ENCODE measurements at places on chromosomes 13 and 19.

- DNase-seq = no peak
Measured at GRCh38 chr19:2653710-2654707, 48.5 kb downstream of the GNG7 start.

- DNase-seq = no peak
Measured at GRCh38 chr13:102003848-102004570, 397.8 kb downstream of the FGF14 start.

DNA sequence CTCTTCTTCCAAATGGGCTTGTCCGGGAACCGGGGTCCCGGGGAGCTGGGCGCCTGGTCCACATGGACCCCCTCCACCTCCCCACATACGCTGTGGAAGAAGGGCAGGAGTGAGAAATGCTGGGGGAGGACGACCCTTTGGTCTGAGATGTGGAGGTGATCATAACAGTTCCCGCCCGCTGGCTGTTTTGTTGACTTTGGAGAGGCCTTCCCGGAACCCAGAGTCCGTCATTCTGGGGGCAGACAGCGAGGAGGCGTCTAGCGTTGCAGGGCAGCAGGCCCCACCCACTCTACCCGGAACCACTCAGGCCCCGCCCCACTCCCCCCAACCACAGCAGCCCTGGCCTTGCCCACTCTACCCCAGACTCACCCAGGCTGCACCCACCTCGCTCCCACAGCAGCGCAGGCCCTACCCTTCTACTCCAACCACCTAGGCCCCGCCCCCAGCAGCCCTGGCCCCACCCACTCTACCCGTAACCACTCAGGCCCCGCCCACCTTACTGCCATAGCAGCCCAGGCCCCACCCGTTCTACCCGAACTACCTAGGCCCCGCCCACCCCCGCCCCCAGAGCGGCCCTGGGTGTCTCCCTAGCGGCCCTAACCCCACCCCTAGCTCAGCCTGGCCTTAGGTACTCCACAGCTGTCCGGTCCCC is 7.1 kb downstream of the GPR108 start:
- no peak for DNase-seq

DNA sequence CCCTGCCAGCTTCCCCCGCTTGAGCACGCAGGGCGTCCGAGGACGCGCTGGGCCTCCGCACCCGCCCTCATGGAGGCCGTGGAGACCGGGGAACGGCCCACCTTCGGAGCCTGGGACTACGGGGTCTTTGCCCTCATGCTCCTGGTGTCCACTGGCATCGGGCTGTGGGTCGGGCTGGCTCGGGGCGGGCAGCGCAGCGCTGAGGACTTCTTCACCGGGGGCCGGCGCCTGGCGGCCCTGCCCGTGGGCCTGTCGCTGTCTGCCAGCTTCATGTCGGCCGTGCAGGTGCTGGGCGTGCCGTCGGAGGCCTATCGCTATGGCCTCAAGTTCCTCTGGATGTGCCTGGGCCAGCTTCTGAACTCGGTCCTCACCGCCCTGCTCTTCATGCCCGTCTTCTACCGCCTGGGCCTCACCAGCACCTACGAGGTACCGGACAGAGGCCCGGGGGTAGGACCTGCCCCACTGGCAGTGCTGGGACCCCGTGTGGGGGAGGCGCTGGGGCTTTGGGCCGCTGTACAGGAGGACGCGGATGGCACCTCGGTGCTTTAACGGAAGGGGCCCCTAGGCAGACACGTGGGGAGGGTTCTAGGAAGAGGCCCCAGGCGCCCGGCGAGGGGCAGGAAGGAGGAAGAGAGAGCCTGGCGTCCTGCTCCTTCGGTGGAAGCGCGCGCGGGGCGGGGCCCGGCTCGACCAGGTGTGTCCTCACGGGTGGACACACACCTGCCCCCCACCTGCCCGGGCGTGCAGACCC is 681 bp downstream of the SLC5A5 start:
- no peak for DNase-seq

DNA sequence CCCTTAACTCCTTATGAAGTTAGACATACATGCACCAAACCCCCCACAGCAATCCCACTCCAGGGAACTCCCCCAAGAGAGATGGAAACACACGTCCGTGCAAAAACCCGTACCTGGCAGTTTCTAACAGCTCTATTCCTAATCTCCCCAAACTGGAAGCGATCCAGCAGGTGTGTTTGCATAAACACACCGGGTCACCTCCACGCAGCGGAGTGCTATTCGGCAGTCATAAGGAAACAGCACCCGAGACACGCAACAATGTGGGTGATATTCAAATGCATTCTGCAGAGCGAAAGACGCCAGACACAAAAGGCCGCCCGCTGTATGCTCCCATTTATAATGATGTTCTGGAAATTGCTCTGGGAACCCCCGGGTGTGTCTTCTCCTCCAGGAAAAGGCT is 6.8 kb upstream of the ZNRF4 start:
- DNase-seq = no peak

- no peak for DNase-seq
Measured at GRCh38 chr19:11264452-11265176, 2.3 kb upstream of the DOCK6 start.

- DNase-seq = no peak
Measured at GRCh38 chr19:42276284-42276683, 7.2 kb downstream of the CIC start.

DNA sequence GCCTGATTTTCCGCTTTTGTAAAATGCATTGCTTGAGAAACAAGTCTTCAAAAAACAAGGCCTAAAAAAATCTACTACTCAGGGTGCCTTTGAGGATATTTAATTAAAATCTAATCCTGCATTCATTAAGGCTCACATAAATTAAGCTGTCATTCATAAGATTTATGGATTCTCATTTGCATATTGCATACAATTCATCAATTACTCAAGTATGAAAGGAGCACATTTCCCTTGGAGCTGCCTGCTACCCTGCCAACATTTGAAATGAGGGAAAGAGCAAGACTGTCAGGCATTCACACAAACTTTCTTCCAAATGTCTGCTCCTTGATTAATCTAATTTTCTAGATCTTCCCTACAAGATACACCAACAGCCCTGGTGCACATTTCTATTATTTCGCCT is 140.0 kb downstream of the DACH1 start:
- DNase-seq = no peak

DNA sequence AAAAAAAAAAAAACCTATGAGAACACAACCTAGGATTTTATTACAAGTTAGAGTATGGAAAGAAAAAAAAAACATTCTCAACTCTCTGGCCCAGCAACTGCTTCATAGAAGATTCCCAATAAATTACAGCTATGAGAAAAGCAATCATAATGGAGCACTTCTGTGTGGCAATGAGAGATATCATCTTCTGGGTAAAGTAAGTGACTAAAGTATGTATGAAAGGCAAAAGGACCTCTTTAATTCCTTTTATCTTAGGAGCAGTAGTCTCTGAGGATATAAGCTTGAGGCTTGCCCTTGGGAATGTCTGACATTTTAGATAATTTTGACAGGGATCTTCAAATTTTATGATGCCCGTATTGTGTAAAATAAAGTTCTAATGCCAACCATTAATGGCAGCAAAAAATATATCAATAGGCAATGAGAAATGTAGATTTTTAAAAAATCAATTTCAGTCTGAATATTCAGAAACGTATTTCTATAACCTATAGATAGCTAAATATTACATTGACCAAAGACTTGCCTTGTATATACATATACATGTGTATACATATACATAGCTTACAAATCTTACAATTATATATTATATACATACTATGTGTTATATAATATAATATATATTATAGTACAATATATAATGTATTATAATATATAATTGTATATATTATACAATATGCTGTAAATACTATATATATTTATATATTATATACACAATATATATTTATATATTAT is 823.9 kb upstream of the SLITRK1 start:
- no peak for DNase-seq

DNA sequence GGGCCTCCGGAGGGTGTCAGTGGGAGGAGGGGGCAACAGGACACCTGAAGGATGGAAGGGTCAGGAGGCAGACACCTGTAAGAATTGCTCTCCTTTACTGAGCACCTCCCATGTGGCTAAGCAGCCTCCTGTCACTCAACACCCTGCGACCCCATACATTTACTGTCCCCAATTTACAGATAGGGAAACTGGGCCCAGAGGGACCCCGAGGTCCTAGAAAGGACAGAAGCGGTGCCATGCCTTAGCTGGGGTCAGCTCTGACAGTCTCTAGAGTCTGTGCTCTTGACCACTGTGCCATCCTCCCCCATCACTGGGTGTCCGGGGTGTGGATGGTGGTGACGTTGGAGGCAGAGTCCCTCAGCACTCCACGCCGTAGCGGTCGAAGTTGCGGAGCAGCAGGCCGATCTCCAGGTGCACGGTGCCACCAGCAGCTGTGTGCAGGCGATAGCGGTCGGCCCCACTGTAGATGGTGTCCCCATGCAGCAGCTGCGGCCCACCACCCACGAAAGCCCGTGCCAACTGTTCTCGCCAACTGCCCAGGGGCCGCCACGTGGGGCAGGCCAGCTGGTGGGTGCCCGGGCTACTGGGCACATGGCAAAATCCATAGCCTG is 726 bp upstream of the TGFB1 start:
- no peak for DNase-seq

GRCh38 chr19:28727480-28728159 is 485.3 kb downstream of the UQCRFS1 start:
- peak; percentile 8 for DNase-seq

Data from fibroblast of skin of abdomen (primary cell).